ENCODE measurements at places on chromosomes 12 and 14.
A peak's percentile ranks its signal among the peaks of the same experiment; 100 is the strongest.

DNA sequence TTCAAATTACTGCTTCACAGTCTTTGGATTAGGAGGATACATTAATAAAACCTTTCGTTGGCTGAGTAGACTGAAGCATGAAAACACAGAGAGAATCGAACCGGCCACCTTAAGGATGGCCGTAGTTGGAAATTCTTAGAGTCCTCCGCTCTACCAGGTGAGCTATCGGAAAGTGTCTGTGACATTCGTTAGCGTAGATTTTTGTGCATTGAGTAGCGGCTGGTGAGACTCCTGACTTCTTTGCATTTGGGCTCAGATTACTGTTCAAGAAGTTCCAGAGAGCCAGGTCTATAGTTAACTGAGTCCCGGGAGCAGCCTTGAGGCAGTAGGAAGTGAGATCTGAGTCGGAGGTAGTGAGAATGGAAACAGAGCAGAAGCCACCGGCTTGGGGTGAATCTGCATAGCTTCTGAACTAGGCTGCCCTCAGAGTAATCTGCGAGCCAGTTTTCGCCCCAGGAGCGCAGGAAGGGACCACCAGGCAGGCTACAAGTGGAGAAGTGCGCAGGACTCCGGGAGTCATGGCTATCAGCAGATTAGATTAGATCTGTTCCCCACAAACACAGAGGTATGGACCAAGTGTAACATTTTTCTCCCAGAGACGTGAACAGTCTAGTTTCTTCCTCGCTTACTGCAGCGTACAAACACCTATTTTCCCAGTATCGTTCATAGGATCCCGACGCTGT is 11.0 kb downstream of the OR6S1 start:
- no peak for DNase-seq

DNA sequence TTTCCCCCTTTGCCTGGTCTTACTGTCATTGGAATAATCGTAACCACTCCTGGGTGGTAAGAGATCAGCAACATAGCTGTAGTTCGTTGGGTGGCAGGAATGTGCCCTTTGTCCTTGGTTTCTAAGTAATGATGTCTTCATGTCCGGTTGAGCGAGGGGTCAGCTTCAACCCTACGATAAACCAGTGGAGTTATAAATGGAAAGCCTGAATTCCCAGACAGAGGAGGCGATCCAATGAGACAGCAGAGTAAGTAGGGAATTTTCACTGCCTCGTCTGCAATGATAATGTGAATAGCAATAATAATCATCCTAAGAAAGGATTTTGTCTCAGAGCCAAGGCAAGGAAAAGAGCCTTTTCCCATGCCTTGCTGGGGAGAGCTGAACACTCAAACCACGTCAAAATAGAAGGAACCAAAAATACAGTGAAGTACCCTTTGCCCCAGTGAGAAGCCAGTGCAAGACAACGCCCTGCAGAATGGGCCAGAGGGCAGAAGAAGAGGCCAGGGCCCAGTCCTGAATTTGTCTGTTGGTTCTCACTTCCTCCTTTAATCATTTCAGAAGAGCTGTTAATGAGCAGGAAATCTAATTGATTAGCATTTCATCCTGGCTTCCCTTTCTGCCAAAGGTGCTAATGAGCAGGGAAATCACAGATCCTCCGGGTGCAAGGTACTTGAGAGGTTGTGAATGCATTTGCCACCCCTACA is 330.7 kb downstream of the CACNA1C start:
- DNase-seq: no peak

DNA sequence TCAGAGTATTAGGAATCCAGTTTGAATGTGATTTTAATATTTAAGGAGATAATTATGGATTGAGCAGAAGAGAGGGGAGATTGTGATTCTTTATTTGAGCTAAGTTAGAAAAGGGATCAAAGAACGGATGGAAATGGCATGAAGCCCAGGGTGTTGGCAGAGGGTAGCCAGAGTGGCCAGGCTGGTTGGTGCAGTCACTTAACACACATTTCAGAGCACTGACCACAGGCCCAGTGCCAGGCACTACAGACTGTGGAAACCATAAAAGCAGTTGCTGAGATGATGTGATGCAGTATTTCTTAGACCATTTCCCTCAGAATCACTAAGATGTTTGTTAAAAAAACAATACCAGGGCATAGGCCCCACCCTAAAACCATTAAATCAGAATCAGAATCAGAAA is 167.7 kb upstream of the AMIGO2 start:
- DNase-seq: peak; percentile 73

GRCh38 chr12:115075552-115076170 is 391.7 kb upstream of the TBX3 start:
- DNase-seq: no peak

DNA sequence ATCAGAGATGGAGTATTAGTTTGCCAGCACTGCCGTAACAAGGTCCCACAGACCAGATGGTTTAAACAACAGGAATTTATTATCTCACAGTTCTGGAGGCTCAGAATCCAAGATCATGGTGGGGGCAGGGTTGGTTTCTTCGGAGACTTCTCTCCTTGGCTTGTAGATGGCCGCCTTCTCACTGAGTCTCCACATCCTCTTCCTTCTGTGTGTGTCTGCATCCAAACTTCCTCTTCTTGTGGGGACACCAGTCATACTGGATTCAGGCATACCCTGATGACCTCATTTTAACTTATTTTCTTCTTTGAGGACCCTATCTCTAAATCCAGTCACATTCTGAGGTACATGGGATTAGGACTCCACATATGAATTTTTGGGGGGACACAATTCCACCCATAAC is 455.5 kb downstream of the RGS6 start:
- no peak for DNase-seq

GRCh38 chr14:34098045-34098984 is 147.4 kb upstream of the EGLN3 start:
- no peak for DNase-seq

DNA sequence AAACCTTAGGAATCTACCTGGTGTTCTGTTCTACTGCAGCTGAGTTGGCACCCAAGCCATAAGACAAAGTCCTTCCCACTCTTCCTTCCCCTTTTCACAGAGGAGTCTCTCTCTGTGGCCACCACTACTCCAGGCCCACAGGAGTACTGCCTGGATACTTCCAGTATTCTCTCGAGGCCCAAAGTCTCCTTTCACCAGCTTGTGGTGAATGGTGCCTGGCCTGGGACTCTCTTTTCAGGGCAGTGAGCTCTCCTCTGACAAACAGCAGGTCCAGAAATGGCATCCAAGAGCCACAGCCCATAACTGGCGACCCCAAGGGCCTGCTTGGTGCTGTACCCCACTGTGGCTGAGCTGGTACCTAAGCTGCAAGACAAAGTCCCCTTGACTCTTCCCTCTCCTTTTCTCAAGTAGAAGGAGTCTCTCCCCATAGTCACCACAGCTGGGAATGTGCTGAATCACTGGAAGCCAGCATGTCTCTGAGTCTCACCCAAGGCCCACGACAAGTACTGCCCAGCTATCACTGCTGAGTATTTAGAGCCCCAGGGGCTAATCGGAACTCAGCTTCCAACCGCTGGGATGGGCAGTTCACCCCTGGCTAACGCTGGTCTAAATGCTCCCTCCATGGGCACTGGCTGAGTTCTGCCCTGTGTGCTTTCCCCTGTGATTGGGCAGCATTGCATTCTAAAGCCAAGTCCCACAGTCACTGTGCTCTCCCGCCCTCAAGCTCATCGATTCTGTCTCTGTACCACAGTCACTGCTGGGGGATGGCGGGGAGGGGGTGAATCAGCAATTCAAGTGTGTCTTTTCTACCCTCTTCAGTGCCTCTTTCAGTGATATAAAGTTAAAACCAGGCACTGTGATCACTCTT is 6.1 kb downstream of the A2ML1 start:
- DNase-seq: no peak

DNA sequence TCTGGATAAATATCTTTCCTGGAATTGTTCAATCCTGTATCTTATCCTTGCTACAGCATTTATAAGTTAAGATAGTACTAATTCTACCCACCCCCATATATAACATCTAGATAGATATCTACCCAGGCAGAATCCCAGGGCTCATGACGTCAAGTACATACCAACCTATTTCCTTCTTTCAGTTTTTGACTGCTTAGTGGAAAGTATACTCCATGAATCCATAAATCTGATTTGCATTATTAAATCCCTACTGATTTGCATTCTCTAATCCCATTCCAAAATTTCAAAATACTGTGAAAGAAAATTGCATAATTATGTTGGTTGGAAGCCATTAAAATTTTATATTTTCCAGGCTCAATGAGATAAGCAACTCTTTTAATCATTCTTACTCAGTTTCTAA is 111.7 kb downstream of the KITLG start:
- DNase-seq: no peak

GRCh38 chr14:75333606-75334548 is 55.2 kb downstream of the FOS start:
- no peak for DNase-seq

DNA sequence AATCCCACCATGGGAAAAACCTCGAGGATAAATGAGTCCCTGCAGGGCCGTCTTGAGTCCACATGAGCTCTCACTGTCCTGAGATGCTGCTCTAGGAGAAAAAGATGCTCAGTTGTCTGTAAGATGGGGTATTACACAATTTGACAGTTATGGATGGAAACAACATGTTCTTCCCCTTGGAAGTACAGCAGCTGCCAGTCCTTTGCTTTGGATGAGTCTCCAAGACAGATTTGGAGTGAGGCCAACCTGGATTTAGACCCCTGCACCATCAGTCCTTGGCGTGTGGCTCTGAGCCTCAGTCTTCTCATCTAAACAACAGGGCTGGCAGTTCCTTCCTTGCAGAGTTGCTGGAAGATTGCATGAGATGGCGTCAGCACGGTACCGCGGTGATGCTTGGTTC is 309.1 kb upstream of the FKBP4 start:
- no peak for DNase-seq

- no peak for DNase-seq
Measured at GRCh38 chr12:21518451-21518850, 7.6 kb upstream of the SPX start.

DNA sequence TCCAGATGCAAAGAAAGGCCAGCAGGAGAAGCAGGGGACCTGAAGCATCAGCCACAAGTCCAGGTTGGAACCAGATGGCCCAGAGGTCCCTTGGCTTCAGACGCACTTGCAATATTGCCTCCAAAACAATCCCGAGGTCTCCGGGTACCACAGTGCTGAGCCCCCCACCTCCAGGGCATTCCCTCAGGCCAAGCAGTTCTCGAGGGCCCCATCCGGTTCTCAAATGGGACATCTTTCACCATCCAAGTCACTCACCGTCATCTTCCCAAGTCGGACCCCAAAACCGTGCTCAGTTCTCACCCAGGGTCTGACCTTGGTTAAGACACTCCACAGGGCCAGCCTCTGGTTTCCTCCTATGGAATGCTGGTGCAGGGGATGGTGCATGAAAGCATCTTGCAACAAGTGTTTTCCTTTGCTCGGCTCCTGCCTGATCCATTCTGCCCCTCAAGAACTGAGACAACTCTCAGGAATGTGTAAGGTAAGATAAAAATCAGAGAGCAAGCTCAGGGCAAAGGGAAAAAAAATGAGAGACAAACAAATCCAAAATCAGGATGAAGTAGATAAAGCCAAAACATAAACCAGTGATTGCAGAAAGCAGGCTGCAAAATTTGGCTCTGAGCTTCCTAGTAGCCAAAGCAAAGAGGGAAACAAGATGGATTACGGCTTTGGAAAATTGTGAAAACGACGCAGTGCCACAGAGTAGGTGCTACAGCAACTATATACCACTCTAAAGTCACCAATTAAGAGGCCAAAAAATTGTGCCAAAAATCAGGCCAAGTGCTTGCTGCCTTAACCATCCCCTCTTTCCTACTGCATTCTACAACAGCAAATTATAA is 8.0 kb downstream of the NCOR2 start:
- DNase-seq: no peak

GRCh38 chr14:78403278-78403815 is 233.2 kb downstream of the NRXN3 start:
- DNase-seq: no peak

DNA sequence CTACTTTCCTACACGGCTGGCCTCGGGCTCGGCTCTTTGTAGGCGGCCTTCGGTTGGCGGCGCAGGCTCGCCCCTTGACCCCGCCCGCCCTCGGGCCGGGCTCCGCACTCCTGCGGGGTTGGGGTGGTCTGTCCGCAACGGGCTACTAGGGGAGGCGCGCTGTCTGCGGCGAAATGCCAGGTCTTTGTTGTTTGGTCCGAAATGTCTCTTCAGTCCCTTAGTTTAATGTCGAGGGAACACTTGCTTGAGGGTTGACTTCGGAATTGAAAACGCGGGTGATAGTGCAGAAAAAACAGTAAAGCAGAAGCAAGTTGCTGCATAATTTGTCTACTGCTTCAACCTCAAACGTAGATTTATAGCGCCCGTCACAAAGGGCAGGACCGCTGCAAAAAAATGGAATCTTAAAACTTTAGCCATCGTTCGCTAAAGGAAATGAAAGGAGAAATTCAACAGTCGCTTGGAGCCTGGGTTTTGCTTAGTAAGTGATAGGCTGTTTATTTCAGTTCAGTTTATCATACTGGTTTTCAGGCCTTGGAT is 390 bp downstream of the JKAMP start:
- DNase-seq: peak; percentile 83

DNA sequence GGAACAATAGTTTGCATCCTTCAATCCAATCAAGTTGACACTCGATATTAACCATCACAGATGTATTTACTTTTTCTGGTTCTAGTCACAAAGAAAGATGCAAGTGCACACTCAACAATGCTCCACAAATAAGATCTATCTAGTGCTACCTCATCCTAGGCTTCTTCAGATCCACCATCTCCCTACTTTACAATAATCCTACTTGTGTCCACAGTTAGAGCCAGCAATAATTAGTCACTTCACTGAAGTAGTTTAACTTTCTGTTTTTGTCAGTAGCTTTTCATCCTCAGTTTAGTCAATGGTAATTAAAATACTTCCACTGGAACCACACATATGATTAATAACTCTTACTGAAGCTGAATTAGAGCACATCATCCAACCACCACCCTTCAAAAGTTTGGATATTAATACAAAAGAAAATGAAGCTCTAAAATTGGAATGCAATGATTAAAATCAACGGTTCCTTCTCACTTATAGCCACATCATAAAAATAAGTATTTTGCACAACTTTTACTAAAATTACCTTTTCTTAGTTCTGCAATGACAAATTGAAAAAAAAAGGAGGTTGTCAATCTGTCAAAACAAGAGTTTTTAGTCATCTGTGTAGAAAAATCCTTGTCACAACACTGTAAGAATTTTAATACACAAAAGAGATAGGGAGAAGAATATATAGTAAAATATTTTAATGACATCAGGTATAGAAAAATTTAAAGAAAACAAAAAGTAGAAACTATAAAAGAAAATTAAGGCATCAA is 28.2 kb upstream of the SNRPF start:
- no peak for DNase-seq

DNA sequence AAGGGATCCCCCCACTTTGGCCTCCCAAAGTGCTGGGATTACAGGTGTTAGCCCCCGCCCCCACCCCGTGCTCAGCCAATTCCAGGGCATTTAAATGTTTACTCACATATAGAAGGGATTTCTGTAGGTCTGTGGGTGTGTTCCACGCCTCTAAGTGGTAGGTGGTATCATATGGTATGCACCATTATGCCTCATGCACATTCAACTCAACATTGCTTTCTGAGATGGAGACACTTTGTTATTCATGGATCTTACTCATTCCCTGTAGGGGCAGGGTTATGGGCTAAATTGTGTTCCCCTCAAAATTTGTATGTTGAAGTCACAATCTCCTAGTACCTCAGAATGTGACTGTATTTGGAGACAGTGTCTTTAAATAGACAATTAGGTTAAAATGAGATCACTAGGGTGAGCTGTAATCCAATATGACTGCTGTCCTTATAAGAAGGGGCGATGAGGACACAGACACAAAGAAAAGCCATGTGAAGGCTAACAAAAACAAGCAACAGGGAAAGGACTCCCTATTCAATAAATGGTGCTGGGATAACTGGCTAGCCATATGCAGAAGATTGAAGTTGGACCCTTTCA is 200.6 kb downstream of the EFCAB11 start:
- DNase-seq: no peak
